Renal cortical epithelial cell (primary cell): ENCODE measurements at places on chromosomes 16 and 17.

- DNase-seq = no peak
Observed at GRCh38 chr17:5667871-5668270, 83.6 kb upstream of the NLRP1 start.

- peak; percentile 3 for DNase-seq
Observed at GRCh38 chr16:27867122-27868110, 196.1 kb downstream of the GSG1L start.

DNA sequence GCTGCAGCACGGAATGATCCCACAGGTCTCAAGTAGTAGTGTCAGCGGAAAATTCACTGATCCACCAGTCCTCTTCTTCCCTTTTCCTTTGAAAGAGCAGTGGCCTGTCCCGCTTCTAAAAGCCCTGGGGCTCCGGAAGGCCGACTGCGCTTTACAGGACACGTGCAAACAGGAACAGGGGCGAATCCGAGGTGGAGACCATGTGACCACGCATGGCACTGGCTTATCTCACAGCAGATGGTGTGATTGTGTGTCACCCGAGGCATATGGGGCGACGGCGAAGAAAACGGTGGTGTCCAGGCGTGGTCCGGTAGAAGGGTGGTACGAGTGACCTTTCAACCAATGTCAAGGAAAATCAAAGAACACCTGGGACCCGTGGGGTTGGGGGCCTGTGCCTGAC is 12.0 kb upstream of the KCNJ18 start:
- DNase-seq = no peak

GRCh38 chr17:28001149-28001548 is 41.3 kb upstream of the NLK start:
- DNase-seq = no peak

GRCh38 chr16:2840914-2841313 is 10.8 kb downstream of the ZG16B start:
- no peak for DNase-seq

DNA sequence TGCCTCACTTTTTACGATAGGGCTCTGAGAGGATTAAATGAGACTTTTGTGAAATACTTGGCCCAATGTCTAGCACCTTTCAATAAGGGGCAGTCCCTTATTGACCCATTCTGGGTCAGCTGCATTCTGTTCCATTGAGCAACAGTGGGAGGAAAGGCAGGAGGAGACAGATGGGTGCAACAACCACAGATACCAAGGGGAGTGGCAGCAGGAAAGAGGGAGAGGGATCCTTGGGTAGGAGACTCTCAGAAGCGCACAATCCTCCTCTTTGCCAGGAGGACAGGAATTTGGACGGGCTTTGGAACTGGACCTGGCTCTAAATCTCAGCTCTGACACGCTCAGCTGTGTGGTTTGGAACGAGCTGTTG is 3.5 kb downstream of the PIPOX start:
- DNase-seq = peak; percentile 28

GRCh38 chr17:76506408-76507345 is 5.5 kb upstream of the RHBDF2 start:
- no peak for DNase-seq

GRCh38 chr17:76469076-76469990 is 1.9 kb downstream of the AANAT start:
- no peak for DNase-seq

- no peak for DNase-seq
Observed at GRCh38 chr17:32861981-32862380, 14.9 kb downstream of the MYO1D start.

DNA sequence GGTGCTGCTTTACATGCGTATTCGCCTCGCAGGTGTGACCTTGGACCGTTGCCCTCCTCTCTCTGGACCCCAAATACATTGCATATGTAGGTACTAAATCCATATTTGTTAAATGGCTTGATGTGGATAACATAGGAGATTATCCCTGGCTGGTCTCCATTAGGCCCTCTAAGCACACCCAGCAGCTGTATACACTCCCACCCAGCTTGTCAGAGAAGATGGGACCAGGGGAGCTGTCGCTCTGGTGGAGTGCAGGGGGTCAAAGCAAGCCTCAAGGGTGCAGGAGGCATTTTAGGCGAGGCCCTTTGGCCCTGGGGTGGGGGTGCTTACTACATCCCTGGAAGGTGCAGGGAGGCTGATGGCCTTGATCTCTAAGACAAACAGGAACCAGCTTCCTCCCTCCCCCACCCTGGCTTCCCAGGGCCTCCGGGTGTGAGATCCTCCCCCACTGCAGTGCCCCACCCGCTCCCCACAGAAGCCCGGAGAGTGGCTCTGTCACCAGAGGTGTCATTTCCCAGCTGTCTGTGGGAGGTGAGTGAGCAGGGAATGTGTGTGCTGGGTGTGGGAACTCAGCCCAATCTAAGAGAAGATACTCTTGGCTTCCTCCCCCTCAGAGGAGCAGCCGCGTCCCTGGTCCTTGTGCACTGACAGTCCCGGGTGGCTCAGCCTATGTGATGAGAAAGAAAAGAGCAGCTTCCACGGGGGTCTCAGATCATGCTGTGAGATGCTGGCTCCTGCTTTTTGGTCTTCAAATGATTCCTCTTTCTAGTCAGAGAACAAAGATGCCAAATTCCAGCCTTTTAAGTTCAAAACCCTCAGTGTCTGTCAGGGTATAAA is 1.4 kb upstream of the VAMP2 start:
- DNase-seq = peak; percentile 36
